Lower lobe of right lung (tissue), 2 donors: ENCODE measurements at places on chromosomes 13 and 19. TPM values are rescaled to one million over a fixed set of nuclear protein-coding genes. Genes with fewer than 3 reads are reported as not detected.

GRCh38 chr19:11482384-11483050, 1.7 kb upstream of the ELAVL3 start:
- H3K27me3 ChIP-seq = peaks cover 47% of the 10 kb centered on the region
- H3K36me3 ChIP-seq = peaks cover 13% of the 10 kb centered on the region
- no peak overlapping the region for H3K27ac ChIP-seq

DNA sequence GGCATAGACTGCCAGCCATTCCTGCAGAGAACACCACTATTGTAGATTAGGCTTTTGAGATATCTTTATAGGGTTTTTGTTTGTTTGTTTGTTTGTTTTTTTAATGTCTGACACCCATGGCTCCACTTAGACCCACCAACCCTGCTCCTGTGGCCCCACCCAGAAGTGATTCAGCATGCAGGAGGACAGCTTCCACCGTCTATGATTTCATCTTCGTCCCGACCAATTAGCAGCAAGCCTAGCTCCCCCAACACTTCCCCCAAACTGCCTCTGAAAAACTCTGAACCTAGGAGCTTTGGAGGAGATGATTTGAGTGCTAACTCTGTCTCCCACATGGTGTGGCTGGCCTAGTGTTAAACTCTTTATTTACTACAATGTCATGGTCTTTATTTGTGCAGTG, 108.3 kb upstream of the RXFP2 start:
- no peak for DNase-seq
- H3K27ac ChIP-seq = no peak overlapping the region
- H3K27me3 ChIP-seq = no peaks in the 10 kb centered on the region
- no peak overlapping the region for H3K4me3 ChIP-seq
- H3K4me1 ChIP-seq = no peaks in the 10 kb centered on the region

DNA sequence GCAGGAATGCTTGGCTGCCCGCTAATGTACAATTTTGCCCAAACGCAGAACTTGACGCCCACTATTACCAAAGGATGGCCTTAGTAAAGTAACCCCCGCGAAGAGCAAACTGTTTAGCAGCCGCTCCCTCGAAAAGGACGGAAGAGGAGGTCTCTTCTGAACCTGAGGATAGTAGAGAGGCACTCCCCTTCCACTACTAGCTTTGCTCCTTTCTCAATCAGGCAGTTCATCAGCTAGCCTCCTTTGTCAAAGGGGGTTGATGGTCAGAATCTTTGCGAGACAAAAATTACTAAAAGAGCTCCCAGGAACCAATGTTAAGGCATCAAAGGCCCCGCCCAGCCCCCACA, 534 bp downstream of the CAB39L start:
- no peaks in the 10 kb centered on the region for H3K27me3 ChIP-seq
- H3K4me1 ChIP-seq = peaks cover 33% of the 10 kb centered on the region
- peak overlapping the region; percentile 77 for H3K4me3 ChIP-seq
- H3K27ac ChIP-seq = peak overlapping the region; percentile 92
- no peaks in the 10 kb centered on the region for H3K36me3 ChIP-seq

Gene ATP4B
- total RNA-seq = not detected

Gene RFX1
- 17.8 TPM for total RNA-seq
